ENCODE measurements at places on chromosomes 7 and 10. TPM values are rescaled to one million over a fixed set of nuclear protein-coding genes. Genes with fewer than 3 reads are reported as not detected.

The UNCX gene
- not detected for total RNA-seq

The SYT15 gene
- not detected for total RNA-seq

The NRCAM gene
- 62.1 TPM for total RNA-seq

The NUPR2 gene
- not detected for total RNA-seq

The SPDYE2 gene
- not detected for total RNA-seq
